Frontal cortex (tissue), 4 donors: ENCODE measurements at places on chromosomes 6 and 20. TPM values are rescaled to one million over a fixed set of nuclear protein-coding genes. Genes with fewer than 3 reads are reported as not detected.

RFX6 gene
- total RNA-seq: not detected

PBOV1 gene
- not detected for total RNA-seq

PRDM13 gene
- not detected for total RNA-seq

FAM162B gene
- total RNA-seq: 1.2 TPM

CAGE1 gene
- not detected for total RNA-seq

REV3L gene
- 95.0 TPM for total RNA-seq

HLA-DPB1 gene
- total RNA-seq: 2.4 TPM

DNA sequence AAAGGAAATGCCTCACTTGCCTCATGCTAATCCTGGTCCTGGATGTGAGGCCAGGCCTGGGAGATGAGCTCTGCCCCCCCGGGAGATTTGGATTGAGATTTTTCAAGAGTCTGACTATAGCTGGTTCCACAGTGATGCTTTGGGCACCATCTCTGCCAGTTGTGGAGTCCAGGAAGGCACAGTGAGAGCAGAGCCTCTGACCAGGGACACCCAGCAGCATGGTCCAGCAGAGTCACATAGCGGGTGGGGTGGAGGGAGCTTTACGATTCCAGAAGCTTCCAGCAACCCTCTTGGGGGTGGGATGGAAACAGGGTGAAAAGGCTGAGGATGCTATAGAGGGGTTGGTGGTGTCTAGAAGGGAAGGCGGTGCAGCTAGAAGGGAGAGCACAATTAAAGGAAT, 8.7 kb downstream of the SLC32A1 start:
- DNase-seq: no peak

DNA sequence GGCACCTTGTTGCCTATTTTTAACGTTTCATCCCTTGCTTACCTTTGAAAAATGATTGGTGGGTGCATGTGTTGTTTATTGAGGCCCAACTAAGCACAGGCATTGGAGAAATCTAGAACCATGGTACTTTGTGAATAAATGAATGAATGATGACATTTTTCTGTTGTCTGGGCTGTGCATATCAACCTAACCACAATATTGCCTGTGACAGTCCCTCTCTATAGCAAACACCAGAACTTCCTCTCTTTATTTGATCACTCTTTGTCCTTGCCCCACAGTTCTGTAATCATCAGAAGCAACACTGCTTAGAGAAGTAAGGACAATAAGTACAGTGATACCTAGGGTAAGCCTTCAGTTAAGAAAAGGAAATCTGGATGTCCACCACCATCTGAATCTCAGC, 75.1 kb downstream of the TBC1D7 start:
- DNase-seq: no peak

DNA sequence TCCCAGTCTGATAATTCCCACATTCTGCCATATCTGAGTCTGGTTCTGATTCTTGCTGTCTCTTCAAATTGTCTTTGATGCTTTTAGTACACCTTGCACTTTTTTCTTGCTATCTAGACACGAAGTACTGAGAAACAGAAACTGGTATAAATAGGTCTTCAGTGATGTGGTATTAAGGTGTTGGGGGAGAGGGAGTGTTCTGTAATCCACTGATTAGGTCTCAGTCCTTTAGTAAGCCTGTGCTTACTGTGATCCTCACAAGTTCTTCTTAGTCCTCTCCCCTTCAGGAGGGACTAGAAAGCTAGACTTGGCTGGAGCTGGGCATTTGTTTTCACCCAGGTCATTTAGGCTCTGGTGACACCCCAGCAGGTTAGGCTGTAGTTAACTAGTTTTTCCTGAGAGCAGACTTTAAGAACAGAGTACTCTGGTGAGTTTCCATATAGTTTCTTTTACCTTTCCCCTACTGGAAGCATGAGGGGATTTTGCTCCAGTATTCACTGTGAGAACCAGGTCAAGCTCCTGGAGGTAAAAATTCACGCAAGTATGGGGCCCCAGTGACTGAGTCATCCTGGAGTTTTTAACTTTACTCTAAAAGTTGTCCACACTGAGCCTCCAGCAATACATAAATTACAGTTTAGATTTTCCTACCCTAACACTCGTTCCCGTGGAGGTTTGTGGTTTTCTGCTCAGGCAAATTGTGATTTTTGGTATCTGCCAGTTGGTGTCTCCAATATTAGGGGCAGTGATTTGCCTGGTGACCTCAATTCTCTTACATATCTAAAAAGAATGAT, 154.6 kb downstream of the CDKAL1 start:
- no peak for DNase-seq

- DNase-seq: no peak
Measured at GRCh38 chr6:152423216-152424103, 213.7 kb downstream of the SYNE1 start.

DNA sequence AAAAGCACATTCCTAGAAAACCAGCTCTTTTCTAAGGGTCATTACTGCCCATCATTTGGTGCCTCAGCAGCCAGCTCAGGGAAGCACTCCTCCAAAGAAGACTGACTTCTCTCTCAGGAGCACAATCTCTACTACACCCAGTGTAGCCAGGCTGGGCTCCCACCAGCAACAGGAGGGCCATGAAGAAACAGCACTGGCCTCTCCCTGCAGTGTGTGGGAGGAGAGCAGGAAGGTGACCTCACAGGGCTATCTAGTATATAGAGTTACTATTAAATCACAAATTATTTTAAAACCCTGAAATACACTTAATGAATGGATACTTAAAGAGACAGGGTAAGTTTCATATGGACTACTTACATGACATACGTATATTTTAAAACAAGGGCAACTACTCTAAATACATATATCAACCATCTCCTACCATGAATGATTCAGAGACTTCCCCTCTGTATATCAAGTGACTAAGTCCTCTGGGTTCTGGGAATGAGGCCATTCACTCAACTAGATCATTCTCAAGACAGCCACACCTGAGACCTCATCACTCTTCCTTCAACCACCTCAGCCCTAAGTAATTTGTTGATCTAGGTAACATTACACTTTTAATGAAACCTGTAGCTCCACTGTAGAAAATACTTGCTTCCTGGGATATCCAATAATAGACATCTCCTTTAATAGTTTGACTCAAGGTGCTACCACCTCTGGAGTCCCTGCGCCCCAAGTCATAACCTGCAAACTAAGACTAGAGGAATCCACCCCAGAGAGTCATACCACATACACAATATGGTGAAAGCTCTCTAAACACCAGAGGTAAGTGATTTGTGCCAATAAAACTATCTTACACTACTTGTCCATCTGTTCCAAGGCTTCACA, 25.2 kb downstream of the TBX18 start:
- DNase-seq: no peak

DNA sequence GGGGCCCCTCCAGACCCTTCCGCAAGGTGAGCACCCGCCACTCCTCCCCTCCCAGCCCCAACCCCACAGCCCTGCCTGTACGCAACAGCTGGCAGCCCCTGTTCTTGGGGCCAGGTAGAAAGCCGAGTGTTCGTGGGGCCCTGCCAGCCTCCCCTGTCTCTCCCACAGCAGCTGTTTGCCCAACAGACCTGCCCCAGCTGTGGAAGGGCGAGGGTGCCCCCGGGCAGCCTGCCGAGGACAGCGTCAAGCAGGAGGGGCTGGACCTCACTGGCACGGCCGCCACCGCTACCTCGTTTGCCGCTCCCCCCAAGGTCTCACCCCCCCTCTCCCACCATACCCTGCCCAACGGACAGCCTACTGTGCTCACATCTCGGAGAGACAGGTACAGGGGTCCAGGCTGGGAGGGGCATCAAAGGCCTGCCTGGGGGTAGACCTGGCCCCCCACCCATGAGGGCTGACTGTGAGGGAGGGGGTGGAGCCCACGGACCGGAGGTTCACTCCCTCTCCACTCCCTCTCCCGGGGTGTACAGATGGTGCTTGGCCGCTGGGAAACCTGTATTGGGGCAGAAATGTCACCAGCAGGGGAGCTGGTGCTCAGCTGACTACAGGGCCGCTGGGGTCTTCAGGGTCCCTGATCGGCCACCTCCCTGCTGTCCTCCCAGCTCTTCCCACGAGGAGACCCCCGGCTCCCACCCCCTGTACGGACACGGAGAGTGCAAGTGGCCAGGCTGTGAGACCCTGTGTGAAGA, 41.1 kb downstream of the FOXP4 start:
- DNase-seq: no peak

DNA sequence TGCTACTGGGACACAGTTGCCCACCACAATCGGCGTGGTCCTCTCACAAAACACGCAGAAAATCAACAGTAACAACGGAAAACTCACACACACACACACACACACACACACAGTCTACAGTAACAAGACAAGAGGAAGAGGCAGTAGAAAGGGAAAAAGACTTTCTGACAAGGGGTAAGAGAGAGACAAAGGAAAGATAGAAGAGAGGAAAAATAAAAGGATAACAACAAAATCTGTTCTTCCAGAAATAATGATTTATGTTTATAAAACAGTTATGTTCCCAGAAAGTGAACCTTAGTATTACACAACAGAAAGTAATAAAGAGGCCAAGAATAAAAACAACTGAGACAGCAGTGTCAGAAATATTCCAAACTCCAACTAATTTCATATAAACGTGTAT, 2.9 kb downstream of the RANBP9 start:
- DNase-seq: no peak

DNA sequence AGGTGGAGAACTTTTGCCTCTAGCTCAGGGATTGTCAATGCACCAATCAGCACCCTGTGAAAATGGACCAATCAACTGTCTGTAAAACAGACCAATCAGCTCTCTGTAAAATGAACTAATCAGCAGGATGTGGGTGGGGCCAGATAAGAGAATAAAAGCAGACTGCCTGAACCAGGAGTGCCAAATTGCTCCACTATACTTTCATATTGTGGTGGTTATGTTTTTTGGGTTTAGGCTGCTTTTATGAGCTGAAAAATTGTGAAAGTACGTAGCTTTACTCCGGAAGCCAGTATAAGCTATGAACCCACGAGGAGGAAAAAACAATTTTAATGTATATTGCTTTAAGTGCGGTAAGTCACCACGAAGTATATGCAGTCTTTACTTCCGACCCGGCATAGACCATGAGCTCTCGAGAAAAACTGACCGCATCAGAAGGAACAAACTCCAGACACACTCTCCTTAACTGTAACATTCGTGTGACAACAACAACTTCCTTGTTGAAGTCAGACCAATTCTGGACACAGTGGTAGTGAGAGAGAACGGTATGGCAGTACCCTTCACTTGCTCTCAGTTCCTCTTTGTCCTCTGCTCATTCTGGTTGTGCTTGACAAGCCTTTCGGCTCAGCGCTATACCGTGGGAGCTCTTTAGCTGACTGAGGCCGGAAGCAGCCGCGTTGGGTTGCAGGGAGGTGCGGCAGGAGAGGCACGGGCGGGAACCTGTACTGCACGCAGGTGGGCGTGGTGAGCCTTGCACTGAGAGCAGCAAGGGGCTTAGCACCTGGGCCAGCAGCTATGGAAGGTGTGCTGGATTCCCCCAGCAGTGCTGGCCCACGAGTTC, 81.9 kb upstream of the E2F3 start:
- peak; percentile 16 for DNase-seq

GRCh38 chr6:38671885-38672467, 31.0 kb downstream of the GLO1 start:
- peak; percentile 15 for DNase-seq

- peak; percentile 3 for DNase-seq
Measured at GRCh38 chr6:136086686-136087085, 163.4 kb downstream of the MTFR2 start.

- DNase-seq: no peak
Measured at GRCh38 chr6:29943053-29943966, 978 bp downstream of the HLA-A start.

- no peak for DNase-seq
Measured at GRCh38 chr6:36701401-36701991, 3.9 kb downstream of the RAB44 start.

DNA sequence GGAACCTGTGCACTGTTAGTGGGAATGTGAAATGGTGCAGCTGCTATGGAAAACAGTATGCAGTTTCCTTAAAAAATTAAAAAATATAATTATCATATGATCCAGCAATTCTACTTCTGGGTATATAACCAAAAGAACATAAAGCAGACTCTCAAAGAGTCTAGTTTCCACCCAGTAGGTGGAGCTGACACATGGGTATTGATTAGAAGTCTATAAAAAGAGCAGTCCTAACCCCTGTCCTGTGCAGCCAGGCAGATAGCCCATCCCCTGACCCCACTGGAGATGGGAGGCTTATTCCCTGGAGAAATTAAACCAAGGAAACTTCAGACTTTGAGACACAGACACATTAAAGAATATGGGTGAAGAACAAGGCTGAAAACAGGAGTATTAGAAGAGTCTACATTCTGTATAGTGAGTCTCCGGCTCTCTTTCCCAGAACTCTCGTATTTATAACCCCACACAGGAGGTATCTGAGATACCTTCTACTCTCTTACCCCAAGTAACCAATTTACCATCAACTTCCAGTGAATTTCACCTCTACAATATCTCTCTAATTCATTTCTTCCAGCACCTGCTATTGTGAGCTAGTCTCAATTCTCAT, 92.3 kb downstream of the SEL1L2 start:
- no peak for DNase-seq

GRCh38 chr6:912871-913835, 220.2 kb upstream of the EXOC2 start:
- DNase-seq: no peak

GRCh38 chr20:5192570-5193431, 66.0 kb downstream of the CDS2 start:
- DNase-seq: no peak

DNA sequence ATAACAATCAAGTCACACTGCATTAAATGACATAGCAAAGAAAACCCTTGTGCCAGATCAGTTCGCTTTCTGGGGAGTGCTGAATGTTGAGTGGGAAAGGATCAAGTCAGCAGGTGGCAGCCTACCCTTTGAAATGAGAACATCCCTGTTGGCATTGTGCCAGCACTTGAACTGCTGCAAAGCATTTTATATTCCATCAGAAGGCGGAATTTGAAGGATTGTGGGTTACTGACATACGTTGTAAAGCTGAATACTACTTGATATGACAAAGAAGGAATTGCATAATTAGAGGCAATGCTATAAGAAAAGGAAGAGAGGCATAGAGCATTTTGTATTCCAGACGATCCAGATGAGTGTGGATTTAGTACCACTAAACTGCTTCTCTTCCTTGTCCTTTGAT, 26.5 kb downstream of the BCKDHB start:
- DNase-seq: peak; percentile 7

DNA sequence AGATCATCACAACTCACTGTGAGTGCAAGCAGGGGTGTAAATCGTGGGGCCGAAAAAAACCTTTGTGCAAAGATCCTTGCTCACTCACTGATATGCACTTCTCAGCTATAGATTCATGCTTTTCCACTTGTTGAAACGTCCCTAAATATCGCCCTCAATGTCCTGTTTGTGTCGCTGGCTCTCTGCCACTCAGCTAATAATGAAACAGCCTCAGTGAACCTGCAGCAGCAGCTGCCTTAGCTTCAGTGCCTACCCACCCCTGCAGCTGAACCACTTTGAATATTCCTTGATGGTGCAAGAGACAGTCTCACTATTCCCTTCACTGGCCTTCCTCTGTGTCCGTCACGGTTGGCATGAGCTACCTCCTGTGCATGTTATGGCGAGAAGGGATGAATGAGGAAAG, 128.9 kb upstream of the NAA20 start:
- no peak for DNase-seq

- DNase-seq: no peak
Measured at GRCh38 chr20:32761417-32761830, 761 bp upstream of the DNMT3B start.

- no peak for DNase-seq
Measured at GRCh38 chr6:169244684-169245383, 8.8 kb downstream of the THBS2 start.
